ENCODE measurements at places on chromosomes 7 and 10.

DNA sequence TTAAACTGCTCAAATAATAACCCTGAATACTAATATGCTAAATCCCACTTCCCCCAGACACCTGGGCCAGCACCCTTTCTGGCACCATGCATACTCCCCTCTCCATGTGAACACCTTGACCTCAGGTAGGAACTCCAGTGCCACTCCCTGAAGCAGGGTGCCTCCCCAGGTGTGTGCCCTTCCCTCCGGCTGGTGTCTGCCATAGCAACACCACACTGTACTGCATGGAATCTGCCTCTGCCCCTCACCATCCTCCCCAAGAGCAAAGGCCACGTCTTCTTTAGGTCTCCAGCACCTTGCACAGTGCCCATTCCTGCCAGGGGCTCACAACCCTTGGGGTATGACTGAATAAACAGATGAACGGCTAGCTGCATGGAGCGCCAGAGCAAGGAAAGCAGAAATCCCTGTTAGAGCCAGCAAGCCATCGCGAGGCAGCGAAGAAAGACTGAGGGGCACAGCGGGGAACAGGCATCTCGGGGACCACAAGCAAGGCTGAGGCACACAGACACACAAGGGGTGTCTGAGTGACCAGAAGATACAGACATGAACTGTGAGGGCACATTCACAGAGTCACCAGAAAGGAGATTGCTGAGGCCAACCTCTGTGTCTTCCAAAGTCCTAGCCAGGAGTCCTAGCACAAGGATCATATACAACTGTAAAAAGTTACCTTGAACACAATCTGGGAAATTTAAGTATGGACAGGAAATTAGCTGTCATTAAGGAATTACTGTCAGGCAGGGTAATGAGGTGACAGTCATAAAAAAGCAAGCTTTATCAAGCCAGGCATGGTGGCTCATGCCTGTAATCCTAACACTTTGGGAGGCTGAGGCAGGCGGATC is 25.7 kb downstream of the COBL start:
- no peak for DNase-seq

DNA sequence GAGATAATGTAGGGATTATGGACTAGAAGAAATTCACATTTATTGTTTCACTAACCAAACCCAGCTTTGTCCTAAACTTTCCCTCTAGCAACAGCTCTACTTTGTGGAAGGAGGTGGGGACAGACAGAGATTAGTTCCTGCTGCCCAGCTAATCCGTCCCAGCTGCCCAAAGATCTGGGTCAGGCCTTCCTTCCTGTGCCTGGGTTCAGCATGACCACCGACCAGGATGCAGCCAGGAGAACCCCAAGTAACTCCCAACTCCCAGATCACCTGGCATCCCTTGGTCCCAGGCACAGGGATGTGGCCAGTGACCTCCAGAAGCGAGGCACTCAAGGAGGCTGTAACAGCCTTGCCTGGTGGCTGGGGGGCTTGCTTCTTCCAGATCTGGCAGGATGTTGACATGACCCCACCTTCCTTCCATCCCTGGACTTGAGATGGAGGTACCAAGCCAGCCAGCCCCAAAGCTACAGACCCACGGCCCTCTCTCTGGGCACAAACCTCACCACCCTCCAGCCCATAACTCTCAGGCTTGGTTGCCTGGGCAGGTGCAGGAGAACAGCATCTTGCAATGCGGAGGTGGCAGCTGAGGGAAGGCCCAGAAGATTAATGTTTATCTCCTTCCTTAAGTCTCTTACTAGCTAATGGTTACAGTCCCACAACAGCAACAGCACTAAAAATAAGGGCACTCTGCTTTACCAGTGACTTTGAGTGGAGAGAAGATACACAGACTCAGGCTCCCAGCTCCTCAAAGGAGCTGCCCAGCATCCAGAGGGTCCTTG is 11.1 kb downstream of the CAMK2G start:
- peak; percentile 33 for DNase-seq

- DNase-seq = no peak
Observed at GRCh38 chr7:7491044-7491443, 44.6 kb downstream of the COL28A1 start.

DNA sequence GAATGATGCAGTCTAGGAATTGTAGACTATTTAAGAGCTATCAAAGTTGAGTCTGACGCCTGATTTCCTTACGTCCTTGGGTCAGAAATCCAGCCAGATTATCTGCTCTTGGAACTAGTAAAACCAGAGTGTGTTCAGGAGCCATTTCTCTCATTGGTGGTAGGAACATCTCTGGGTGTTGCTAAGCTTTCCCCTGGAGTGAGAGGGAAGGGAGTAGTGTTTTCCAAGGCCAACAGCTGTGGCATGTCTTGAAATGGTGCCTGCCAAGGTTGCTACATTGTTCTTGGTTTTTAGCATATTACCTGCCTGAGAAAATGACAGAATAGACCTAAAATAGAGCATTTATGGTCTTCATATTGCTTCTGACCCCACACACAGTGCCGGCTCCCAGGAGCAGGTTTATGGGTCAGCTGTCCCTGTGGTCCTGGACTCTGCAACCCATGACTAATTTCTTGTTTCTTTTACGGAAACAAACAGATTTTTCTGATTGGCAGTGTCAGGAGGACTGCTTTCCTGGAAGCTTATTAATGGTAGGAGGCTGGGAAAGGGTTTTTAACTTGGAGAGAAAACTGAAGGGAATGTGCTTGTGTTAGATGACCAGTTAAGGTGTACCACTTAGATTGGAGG is 17.5 kb downstream of the GBF1 start:
- DNase-seq = no peak

GRCh38 chr7:76372984-76373833 is 14.4 kb upstream of the YWHAG start:
- DNase-seq = no peak

GRCh38 chr10:3111621-3112163 is 44.3 kb downstream of the PFKP start:
- no peak for DNase-seq

DNA sequence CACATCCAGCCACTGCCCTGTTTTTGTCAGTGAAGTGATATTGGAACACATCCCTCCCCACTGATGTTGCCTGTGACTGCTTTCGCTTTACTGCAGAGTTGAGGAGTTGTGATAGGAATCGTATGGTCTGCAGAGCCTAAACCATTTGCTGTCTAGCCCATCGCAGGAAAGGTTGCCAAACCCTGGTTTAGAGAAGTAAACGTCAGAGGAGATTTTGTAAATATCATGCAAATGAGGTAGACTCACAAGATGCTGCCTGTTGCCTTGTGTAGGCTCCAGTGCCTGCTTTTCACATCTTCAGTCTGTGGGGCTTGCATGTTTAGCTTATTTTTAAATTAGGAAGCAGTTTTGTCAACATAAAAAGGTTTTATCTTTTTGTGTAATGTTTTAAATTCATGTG is 107.1 kb downstream of the TRRAP start:
- no peak for DNase-seq

GRCh38 chr10:77907900-77908717 is 18.4 kb downstream of the DLG5 start:
- no peak for DNase-seq

DNA sequence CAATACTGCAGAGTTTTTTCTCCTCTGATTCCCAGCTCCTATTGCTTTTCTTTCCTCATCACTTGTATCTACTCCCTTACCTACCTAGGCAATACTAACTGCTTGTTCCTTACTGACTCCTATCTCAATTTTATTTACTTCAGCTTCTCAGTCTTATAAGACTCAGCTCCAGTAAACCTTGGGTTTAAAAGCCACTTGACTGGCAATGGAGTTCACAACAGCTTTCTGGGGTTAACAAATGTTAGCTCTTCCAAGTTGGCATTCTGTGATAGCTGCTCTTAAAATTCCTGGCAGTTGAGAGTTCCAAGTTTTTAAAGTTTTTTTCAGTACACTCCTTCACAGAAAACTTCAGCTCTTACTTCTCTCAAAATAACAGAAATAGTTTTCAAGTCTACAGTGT is 14.2 kb downstream of the ATAD1 start:
- no peak for DNase-seq

- peak; percentile 87 for DNase-seq
Observed at GRCh38 chr7:100483090-100483721, 521 bp upstream of the NYAP1 start.

DNA sequence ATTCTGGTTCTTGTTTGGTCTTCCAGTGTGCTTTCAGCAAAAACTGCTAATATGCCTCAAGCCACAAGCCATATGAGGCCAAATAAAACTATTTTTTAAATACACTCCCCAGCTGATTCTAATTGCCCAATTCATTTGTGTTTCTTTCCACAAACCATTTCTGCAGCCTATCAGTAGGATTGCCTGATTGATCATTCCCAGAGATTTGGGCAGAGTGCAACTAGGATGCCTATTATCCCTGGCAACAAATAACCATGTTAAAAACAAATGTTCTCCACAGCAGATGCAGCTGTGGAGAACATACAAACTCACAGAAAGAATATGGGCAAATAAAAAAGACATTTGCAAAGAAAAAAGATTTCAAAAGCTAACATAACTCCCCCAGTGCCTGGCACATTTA is 76.9 kb upstream of the CAV2 start:
- DNase-seq = no peak

- no peak for DNase-seq
Observed at GRCh38 chr7:119037941-119038340, 813.4 kb downstream of the ANKRD7 start.

DNA sequence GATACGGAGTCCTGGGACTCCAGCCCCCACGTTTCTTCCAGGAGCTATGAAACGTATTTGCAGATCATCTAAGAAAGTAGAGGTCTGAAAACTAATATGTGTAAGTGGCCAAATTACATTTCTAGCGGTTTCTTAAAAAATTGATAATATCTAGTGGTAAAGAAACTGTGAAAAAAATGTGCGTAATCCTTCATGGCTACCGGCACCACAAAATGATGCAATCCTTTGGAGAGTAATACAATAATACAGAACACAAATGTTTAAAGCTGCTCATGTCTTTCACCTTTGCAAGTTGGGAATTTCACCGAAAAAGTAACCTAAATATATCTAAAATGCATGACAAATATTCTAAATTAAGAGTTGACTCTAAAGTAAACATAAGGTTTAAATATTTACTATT is 742.1 kb downstream of the GRID1 start:
- no peak for DNase-seq

- DNase-seq = no peak
Observed at GRCh38 chr7:22655781-22656180, 71.2 kb upstream of the IL6 start.

GRCh38 chr7:138125598-138126111 is 49.4 kb downstream of the AKR1D1 start:
- no peak for DNase-seq

- peak; percentile 56 for DNase-seq
Observed at GRCh38 chr7:143299840-143300239, 11.7 kb downstream of the CASP2 start.

DNA sequence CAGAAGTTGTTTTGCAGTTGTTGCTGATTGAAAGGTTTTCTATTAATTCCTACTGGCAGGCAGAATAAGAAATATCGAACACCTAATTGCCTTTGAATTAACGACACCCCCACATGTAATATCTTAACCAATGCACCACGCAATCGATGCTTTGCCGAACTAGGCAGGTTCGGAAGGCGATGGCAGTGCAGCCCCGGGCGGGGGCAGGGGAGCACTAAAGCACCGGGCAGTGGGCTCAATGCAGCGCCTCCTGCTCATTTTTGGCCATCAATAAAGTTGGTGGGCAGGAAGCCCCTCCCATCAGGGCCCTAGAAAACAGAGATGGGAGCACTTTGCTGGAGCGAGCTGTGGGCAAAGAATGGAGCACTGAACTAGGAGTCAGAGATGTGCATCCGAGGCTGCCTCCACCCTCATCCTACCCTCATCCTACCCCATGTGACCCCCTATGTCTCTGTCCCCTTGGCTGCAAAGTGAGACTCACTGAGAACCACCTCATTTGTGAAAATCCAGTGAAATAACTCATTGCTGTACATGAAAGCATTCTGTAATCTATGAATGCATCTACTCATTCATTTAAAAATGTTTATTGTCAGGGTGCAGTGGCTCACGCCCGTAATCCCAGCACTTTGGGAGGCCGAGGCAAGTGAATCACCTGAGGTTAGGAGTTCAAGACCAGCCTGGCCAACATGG is 19.6 kb upstream of the CHST15 start:
- DNase-seq = no peak

GRCh38 chr7:54907981-54908380 is 110.8 kb upstream of the EGFR start:
- DNase-seq = no peak

GRCh38 chr10:95406651-95407280 is 116.0 kb upstream of the PDLIM1 start:
- no peak for DNase-seq

DNA sequence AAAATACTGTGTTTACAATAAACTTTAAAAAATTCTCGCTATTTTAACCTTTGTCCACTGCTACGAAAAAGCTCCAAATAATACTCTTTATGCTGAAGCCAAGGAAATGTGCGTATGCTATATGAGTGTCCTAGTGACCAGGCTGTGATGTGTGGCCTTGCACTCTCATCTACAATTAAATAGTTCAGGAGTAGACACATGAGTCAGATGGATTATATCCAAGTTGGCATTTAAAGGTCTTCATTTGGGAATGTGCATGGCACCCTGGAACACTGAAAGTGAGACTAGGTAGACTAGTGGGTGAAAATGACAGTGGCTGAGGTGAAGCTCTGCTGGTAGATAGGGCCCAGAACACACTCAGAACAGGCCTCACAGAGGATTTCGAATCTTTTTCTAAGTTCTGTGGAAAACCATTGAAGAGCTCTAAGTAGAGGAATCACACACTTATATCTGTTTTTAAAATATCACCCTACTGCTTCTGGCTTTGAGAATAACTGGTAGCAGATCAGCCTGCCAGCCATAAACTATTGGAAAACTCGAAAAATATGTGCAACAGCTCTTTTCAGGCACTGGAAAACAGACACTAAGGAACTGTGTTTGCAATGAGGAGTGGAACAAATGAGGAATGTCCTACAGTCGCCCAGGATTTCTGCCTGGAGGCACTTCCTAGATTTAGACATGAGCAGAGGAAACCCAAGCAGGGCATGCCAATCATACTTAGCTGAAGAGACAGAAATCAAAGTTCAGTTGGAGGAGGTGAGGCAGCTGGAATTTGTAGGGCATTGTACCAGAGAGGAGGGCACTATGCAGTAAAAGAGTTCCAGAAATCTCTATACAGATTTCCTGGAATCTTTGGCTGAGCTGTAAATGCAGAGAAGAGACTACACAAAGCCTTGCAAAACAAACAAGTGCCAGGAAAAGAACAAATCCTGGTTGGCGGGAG is 603.8 kb upstream of the LRRTM3 start:
- peak; percentile 35 for DNase-seq

DNA sequence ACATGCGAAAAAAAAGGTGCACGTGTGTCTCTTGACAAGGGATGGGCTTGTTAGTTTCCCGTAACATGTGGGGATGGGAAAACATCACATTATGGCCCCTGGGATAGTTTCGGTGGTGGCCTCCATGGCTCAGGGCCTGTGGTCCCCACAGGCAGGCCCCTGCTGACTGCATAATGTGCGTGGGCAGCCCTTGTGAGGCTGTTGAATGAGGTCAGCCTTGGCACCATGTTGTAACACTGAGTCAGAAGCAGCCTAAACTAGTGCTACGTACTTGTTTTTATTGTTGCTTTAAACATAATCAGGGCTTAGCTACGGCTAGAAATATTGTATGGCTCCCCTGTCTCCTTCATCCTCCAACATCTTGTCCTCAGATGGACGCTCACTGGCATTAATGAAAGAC is 80.6 kb downstream of the BEND7 start:
- no peak for DNase-seq

- DNase-seq = no peak
Observed at GRCh38 chr10:27190508-27190907, 35.4 kb downstream of the MASTL start.

GRCh38 chr7:84070770-84071169 is 123.8 kb downstream of the SEMA3A start:
- no peak for DNase-seq
